ENCODE measurements at places on chromosomes 5 and 9.

- no peak for DNase-seq
Measured at GRCh38 chr9:98365227-98365669, 109.8 kb upstream of the TBC1D2 start.

DNA sequence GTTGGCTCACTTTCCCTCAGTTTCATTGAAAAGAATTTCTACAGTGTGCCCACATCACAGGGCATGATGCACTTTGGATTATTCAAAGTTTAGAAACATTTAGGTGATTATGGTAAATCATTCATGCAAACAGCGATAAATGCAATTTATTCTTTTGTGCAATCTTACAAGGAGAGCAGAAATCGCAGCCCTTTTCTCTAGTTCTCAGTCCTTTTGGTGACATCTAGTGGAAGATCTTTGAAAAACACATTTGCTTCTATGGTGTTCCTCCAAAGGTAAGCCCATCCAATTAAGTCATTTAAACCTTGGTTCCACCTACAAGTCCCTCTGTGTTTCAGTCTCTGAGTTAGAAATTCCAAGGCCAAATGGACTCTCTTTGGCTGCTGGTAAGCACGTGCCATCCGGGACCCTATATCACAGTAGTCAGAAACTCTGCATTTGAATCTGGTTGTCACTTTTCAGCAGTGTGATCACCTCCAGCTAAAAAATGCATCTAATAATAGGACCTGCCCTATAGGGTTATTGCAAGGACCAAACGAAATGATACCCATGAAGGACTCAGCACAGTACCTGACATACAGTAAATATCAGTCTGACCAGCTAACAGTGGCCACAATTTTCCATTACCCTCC lies 66.4 kb downstream of the MACROH2A1 start:
- DNase-seq: peak; percentile 70

DNA sequence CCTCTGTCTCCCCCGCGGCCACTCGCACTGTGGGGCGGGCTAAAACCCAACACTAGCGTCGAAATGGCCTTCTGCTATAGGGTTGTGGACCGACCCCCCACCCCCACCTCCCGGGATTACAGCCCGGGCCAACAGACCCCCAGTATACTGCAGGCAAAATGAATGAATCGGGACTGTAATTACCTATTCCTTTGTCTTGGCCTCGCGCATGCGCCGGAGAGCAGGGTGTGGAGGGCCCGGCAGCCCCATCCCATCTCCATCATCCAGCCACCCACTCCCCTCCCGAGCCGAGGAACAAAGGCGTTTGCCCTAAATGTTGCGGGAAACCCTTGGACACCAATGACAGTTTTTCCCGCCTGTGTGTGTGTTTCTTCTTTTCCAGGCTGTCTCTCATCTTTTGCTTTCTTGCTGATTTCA lies 1.6 kb downstream of the BASP1 start:
- peak; percentile 9 for DNase-seq

GRCh38 chr9:74724317-74724716 lies 163.4 kb downstream of the TRPM6 start:
- DNase-seq: no peak

GRCh38 chr9:108049026-108049607 lies 559.5 kb upstream of the KLF4 start:
- DNase-seq: peak; percentile 15

DNA sequence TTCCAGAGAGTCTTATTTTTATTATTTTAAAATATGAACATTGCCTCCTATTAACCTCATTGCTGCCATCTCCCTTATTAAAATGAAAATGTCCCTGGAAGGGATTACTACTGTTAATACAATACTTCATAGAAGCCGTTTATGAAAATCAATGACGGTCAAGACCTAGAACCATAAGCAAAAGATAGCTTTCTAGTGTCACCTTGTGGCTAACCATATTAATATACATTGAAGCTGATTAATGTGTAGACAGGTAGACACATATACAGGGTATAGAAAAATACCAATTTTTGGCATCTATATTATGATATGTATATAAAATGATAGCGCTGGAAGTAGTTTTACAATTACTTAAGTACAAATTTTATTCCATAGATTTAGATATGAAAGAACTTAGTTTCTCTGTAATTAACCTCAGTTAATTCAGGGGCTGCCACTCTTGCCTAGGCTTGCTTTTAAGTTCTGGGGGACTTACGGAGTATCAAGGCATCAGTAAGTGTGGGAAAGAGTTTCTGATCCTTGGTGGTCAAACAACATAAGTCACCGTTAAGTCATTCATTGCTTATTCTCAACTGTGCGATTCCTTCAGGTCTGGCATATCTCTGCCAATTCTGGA lies 2.5 kb upstream of the YTHDC2 start:
- DNase-seq: no peak

DNA sequence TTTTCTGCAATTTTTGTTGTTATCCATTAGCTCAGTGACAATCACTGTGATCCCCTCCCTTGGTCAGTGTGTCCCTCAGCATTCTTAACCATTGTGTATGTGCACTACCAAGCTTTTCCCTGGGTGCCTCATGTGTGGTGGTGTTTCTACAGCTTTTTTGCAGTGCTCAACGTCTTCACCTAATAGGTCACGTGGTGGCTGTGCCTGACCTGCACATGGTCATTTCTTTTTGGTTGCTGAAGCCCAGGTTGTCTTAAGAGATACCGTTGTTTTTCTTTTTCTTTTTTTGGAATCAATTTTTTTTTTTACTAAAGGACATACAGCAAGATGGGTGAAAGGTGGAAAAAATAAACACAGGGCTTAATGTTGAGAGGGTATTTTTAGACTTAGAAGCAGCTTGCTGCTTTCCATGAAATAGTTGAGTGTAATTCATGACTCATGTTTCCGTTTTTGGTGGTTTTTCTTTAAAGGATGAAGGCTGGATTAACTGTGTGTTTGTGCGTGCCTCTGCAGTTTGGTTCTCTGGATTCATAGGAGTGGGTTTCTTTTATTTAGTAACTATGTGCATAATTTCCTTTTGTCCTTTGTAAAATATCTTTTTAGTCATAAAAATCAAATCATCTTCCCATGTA lies 22.2 kb downstream of the SH3GL2 start:
- no peak for DNase-seq
